NCI-H1930 (cell line): ENCODE measurements at places on chromosomes 1 and 21.

GRCh38 chr1:161119092-161119903 is 1.4 kb downstream of the NIT1 start:
- DNase-seq: no peak

- DNase-seq: no peak
Measured at GRCh38 chr1:161676441-161676840, 13.5 kb downstream of the FCGR2B start.

DNA sequence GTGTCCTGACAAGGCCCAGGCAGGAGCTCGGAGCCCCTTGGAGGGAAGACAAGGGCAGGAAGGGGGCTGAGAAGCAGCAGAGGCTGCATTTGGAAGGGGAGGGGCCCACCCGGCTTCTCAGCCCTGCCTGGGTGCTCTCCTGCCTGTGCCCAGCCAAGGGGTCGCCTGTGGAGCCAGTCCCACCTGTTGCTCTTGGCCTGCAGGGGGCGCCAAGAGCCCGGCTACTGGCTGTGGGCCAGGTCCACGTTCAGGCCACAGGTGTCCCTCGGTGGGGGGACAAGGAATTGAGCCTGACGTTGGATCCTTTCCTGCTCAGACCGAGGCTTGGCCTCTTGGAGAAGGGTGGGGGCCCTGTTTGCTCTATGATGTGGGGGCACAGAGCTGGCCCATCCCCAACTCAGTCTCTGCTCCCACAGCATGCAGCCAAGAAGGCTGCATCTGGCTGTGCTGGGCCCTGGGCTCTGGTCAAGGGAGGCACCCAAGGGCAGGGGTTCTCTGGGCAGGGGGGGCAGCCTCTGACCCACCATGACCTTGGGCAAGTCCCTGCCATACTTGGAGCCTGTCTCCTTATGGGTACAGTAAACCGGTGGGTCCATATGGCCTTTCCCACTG is 10.9 kb downstream of the WNT4 start:
- DNase-seq: no peak

- DNase-seq: no peak
Measured at GRCh38 chr1:42674214-42674613, 8.0 kb upstream of the YBX1 start.

- DNase-seq: no peak
Measured at GRCh38 chr21:39029900-39030884, 153.1 kb downstream of the PSMG1 start.

DNA sequence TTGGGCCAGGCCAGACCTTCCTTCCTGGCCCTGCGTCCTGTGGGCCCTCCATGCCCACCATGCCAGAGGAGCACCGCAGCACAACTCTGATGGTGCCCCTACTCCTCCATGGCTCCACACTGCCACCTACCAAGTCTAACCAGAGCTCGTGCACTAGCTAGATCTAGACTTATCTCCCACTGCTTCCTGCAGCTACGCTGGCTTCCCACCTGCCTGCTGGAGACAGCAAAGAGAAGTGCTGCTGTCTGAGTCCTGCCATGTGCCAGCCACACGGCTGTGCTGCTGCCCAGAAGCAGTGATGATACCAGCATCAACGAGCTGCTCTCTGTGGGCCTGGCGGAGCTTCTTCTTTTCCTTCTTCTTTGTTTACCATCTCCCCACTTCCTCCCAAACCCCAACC is 4.5 kb downstream of the GUCA2B start:
- DNase-seq: no peak

- no peak for DNase-seq
Measured at GRCh38 chr1:225692517-225692879, 39.6 kb upstream of the ENAH start.

- no peak for DNase-seq
Measured at GRCh38 chr1:53153752-53154151, 11.3 kb upstream of the SLC1A7 start.
